SIG-M5 (cell line): ENCODE measurements at places on chromosomes 6 and 20.

GRCh38 chr6:3665608-3666007, 85.9 kb downstream of the PXDC1 start:
- DNase-seq = no peak

DNA sequence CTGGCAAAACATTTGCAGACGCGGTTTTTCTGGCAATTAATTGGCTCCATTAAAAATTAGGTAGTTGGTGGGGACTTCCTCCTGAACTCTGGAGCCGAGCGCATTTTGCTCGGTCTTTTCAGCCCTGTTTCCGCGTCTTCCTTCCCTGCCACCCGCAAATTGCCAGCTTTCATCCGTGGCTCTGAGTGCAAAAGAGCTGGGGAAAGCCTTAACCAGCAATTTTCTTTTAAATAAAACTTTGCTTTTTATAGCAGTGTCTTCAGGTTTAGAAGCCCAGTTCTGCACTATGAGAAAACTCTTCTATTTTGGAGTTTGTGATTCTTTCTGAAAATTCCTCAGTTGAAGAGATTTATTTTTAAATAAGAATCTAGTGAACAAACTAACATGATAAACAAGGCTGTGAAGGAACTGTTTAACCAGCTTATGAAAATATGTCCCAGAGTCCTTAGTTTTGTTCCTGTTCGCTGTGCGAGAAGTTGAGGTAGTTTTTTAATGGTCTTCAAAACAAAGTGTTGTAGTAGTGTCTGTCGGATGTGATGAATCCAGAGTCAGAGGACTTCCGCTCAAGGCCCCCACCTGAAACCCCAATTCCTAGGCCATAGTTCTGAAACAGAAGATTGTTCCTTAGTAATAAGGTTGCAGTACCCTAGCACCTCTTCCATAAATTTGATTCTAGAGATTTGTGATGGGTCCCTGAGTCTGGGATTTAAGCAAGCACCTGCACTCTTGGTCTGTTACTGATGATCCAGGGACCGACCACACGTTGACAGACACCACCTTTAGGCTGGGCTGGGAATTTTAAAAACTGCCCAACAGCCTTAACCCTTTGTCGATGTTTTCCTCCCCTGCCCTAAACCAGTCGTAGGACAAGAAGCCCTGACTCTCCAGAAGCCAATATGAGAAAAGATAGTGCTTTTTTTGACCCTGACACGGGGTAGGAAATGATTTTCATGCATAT, 950 bp downstream of the KCTD20 start:
- DNase-seq = no peak

- DNase-seq = no peak
Measured at GRCh38 chr6:168871642-168872315, 381.9 kb downstream of the THBS2 start.

DNA sequence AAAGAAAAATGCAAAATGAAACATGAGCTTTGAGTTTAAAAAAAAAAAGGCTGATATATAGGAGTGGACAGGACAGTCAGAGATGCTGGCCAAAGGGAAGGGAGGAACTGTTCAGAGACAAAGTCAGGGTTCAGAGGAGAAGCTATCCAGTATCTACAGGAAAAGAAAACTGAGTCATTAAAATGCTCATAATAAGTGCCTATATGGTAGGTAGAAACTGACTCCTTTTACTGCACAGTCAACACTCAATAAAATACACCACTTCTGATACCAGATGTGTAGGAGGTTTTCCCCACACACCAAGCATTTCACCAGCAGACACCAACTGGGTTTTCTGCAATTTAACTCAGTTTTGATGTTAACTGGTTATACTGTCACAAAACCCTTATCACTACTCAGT, 32.9 kb downstream of the FRK start:
- DNase-seq = no peak

- DNase-seq = peak; percentile 30
Measured at GRCh38 chr20:59955131-59955796, 3.0 kb upstream of the CDH26 start.

DNA sequence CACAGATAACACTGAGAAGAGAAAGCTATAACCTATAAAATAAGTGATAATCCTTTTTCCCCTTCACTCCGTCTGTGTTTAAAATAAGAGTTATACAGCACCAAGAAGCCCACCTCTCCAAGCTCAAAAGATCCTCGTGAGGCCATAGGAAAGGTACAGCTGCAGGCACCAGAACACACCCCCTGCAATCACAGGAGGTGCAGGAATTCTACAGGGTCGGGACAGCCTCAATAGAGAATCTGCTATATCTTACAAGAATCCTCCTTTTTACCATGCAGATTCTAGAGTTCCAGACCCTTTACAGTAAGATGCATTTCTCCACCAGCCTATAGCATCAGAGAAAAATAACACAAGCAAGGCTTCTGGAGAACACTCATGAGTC, 5.0 kb upstream of the ADGRF1 start:
- no peak for DNase-seq

DNA sequence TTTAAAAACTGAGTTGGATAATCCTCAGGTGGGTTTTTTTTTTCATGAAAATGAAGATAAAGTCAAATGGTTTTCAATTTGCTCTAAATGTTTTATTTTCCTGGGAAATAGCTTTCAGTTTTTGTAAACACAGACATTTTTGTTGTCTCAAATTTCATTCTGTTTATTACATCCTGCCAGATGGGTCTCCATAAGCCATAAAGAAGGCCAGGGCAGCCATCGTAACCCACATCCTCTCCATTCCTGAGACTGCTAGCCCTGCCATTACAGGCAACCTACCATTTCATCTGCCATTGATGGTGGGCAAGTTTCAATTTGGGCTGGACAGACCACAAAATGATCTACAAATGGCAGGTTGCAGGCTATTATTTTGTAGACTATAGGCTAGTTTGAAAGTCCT, 60.8 kb downstream of the BTBD3 start:
- DNase-seq = no peak

- no peak for DNase-seq
Measured at GRCh38 chr20:9348316-9348715, 166.1 kb upstream of the LAMP5 start.

DNA sequence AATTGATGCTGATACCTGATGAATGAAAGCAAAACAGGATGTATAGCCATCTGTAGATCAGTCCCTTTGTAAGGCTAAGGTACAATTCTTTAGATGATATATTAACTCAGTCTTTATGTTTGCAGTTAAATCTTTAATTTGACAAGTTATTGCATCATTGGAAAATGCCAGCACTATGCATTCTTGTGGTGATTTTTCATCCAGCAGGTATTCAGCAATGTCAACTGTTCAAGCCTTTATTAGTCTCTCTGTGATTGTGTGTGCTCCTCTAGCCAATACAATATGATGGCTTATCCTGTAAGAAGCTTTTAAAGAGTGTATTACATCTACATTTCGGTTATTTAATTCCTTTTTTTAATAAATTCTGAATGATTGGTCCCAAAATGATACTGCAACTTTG, 34.3 kb downstream of the HLA-DMB start:
- no peak for DNase-seq

GRCh38 chr6:148502083-148502772, 159.6 kb downstream of the SASH1 start:
- no peak for DNase-seq

DNA sequence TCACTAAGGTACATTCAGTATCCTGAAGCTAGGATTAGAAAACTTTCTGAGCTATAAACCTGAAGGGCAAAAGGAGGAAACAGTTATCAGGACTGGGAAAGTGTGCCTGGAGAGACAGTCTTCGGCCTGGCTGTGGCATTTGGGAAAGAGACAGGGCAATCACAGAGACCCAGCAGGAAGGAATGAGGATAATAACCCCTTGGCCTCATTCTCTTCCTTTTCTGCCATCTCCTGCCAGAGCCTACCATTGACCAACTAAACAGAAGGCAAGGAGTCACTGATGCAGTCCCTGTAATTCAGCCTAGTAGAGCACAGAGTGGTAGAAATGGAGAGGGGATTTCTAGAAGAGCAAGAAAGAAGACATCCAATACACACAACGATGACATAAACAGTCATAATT, 359.4 kb downstream of the HDGFL1 start:
- no peak for DNase-seq

DNA sequence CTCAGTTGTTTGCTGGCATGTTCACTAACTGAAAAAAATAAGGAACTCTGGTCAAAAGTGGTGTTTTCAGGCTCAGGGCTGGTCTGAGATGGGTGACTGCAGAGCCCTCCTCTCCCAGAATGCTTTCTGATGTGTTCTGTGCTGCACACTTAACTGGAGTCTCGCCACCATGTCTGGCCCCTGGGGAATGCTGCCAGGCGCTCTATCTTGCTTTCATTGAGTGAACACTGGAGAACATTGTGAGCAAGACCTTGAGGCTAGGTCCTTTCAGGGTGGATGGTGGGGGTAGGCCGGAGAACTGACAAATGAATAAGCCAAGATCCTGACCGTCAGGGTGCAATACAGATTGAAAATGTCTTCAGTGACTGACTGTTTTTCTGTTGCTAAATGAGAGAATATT, 19.5 kb downstream of the PANK2 start:
- DNase-seq = no peak

- DNase-seq = no peak
Measured at GRCh38 chr6:121826156-121826810, 390.8 kb downstream of the GJA1 start.

GRCh38 chr6:42344756-42345155, 107.0 kb downstream of the TRERF1 start:
- no peak for DNase-seq

GRCh38 chr6:71333697-71334096, 45.1 kb downstream of the OGFRL1 start:
- DNase-seq = no peak

- DNase-seq = no peak
Measured at GRCh38 chr20:47196091-47197081, 160.1 kb downstream of the ZMYND8 start.

DNA sequence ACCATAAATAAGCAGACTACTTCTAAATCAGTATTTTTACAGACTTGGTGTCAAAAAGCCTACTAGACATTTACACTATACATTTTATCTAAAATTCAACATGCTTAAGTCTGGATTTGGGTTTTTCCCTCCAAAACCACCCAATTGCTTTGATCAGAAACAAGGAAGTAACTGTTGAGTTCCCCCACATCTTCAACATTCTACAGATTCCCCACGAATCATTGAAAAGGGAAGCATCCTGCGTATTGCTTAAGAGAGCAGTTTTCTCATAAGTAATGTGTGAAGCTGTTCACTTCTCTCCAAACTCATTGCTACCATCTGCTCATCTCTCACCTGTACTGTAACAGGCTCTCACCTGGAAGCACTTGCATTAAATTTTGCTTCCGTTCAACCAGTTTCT, 36.4 kb upstream of the RNF144B start:
- DNase-seq = no peak

- DNase-seq = no peak
Measured at GRCh38 chr6:89826029-89826528, 3.6 kb upstream of the CASP8AP2 start.

- no peak for DNase-seq
Measured at GRCh38 chr20:50655311-50655880, 35.9 kb downstream of the RIPOR3 start.

- no peak for DNase-seq
Measured at GRCh38 chr6:16372029-16372776, 133.8 kb downstream of the GMPR start.
